ENCODE measurements at places on chromosomes 6 and 20. TPM values are rescaled to one million over a fixed set of nuclear protein-coding genes. Genes with fewer than 3 reads are reported as not detected.
A peak's percentile ranks its signal among the peaks of the same experiment; 100 is the strongest.

The TRAPPC3L gene
- polyA plus RNA-seq: 0.18 TPM

DNA sequence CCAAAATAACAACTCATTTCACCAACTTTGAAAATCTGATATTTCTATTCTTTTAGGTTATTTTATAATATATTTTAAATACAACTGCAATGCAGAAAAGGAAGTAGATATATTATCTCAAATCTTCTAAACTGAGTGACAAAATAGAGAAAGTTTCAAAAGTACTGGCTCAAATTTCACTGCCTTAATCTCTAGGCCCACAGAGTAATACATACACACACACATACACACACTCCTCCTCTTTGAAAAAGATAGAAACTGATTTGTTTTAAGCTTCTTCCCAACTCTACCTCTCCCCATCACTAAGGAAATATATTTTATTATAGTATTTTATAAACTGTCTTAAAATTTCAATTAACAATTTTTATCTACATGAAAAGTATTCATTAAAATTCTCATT, 36.2 kb downstream of the ARHGAP18 start:
- no peak for DNase-seq

DNA sequence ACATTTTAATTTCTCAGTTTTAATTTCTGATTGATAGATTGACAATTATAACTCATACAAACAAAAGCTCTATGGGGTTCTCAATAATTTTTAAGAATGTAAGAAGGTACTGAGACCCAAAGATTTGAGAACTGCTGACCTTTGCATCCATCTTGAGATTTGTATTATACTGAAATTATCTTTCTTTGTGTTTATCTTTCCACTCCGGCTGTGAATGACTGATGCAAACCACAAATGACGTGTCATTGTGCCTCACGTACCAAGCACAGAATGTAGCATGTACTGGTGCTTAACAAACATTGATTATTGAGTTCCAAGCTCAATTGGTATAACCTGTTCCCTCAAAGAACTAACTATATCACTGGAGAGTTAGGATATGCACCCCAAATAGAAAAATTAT, 152.1 kb upstream of the SMLR1 start:
- peak; percentile 76 for DNase-seq

GRCh38 chr6:142842418-142843261, 102.3 kb downstream of the HIVEP2 start:
- DNase-seq: peak; percentile 73

DNA sequence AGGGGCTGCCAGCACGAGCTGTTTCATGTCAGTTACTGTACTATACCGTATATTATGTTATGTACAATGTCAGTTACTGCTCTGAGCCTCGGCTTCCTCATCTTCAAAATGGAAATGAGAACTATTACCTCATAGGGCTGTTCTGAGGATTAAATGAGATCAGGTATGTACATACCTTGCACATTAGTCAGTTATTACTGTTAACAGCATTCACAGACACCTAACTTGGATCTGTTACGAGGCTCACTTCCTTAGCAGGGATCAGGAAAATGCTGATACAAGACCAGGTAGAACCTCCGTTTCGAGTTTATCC, 69.7 kb upstream of the TBC1D7 start:
- DNase-seq: peak; percentile 57

DNA sequence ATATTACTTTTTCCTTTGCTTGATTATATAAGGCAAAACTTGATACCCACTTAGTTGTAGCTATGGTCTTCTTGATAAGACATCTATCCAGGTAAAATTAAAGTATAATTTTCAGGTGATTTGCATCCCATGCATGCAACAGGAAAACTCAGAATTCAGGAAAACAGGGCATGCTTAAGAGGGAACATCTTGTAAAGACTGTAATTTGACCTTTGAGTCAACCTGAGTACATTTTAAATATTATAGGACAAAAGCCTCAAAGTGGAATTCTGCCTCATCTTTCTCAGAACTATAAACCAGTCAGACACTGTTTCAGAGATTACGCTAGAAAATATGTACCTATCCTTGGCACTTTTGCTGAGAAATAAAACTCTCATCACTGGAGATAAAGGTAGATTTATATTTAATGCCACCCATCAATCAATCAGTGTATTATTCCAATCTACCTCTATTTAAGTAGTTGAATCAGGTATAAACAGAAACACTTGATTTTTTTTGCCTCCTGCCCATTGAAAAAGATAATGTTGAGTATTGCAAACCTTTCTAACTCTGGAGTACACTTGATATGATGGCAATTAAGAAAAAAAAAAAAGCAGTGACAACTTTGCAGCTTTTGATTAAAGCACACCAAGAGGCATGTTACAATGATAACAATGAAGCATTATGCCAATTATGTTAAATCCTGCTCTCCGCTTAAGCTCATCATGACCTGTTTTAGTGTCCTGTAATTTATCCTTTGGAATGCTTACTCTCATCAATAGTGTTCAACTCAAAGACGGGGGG, 2.8 kb downstream of the CITED2 start:
- no peak for DNase-seq

GRCh38 chr6:129981598-129981997, 36.8 kb upstream of the L3MBTL3 start:
- peak; percentile 2 for DNase-seq

DNA sequence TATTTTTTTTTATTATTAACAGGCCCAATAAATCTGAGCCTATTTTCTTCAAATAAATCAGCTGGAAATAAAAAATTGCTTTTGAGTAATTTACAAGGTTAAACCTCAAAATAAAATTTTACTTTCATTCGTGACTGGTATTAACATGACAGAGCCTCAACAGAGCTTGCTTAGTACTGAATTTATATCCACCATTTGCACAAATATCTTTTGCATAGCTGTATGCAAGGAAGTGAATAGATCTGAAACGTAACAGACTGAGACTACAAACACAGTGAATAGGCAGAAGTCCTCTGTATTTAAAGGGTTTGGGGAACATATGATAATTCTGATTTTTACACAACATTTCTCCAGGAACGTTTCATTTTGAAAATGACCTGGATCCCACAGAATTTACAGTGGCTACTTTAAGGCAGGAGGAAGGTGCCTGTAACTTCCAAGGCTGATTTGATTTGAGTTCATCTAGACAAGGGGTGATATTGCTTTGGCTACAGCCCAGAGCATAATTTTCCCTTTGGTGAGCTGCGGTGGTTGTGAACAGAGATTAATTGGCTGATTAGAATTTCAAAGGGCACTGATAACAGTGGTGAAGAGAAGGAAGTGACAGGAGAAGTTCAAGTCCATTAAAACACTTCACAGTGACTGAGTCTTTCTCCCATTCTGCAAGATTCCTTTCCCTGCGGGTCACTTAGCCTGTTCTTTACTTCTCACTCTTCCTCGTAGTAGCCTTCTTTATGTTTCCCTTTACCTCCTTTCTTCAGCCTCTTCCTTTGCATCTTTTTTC, 121.2 kb upstream of the SASH1 start:
- DNase-seq: no peak

The RBPJL gene
- not detected for polyA plus RNA-seq

The MTRF1L gene
- 11.9 TPM for polyA plus RNA-seq

GRCh38 chr6:156533872-156534524, 243.2 kb upstream of the ARID1B start:
- DNase-seq: no peak

The BEND6 gene
- 0.18 TPM for polyA plus RNA-seq

The KIF16B gene
- 4.6 TPM for polyA plus RNA-seq

The SAMD10 gene
- polyA plus RNA-seq: 0.83 TPM
